ENCODE measurements at places on chromosomes 1 and 21. TPM values are rescaled to one million over a fixed set of nuclear protein-coding genes. Genes with fewer than 3 reads are reported as not detected.

CLDN14 gene
- not detected for total RNA-seq

COL6A2 gene
- 138 TPM for total RNA-seq

- DNase-seq, result no peak
Observed at GRCh38 chr1:183033205-183033604, 10.0 kb downstream of the LAMC1 start.

E2F2 gene
- 5.4 TPM for total RNA-seq

CAPN8 gene
- total RNA-seq, result not detected

GRCh38 chr1:1118011-1118875, 2.4 kb upstream of the C1orf159 start:
- no peak for DNase-seq

SERPINC1 gene
- 1.0 TPM for total RNA-seq

- DNase-seq, result no peak
Observed at GRCh38 chr1:156546267-156546666, 26.1 kb downstream of the IQGAP3 start.

GRCh38 chr1:57832612-57833011, 408.8 kb upstream of the DAB1 start:
- no peak for DNase-seq

C1orf141 gene
- not detected for total RNA-seq

- DNase-seq, result no peak
Observed at GRCh38 chr21:36297938-36298572, 21.9 kb upstream of the MORC3 start.

DNA sequence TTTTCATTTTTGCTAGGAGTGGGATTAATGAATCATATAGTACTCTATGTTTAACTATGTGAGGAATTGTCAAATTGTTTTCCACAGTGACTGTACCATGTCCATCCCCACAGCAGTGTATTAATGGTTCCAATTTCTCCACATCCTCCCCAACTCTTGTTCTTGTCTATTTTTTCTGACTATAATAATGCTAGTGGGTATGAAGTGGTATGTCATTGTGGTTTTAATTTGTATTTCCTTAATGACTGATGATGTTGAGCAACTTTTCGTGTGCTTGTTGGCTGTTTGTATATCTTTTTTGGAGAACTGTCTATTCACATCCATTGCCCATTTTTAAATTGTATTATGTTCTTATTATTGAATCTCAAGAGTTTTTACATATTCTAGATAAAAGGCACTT, 10.0 kb upstream of the KPRP start:
- DNase-seq, result no peak

DNA sequence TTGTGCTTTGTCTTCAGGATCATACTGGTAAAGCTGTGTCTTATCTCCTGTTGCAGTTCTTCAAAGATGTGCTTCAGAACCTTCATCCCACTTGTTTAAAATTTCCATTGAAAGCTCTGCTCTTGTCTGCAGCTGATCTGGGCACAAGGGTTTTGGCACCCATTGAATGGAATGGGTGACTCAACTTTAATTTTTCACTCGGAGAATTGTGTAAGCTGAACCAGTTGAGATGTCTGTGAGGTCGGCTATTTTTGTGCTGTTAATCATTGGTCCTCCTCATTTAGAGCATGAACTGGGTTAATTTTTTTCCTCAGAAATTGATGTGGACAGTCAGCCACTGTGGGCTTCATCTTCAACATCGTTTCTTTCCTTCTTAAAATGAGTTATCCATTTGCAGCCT, 252.1 kb downstream of the TM2D1 start:
- no peak for DNase-seq

GRCh38 chr1:183472488-183473216, at the start of gene SMG7:
Gene SMG7, plus strand, starts transcription at chr1:183472499. Its CDS starts 122 bp downstream, at chr1:183472621.
- no peak for DNase-seq

ABCA4 gene
- 0.16 TPM for total RNA-seq

- DNase-seq, result no peak
Observed at GRCh38 chr1:73948055-73948454, 249.9 kb downstream of the LRRIQ3 start.

HSD17B7 gene
- 32.9 TPM for total RNA-seq

RXFP4 gene
- total RNA-seq, result not detected

TRMT1L gene
- total RNA-seq, result 28.1 TPM

DNA sequence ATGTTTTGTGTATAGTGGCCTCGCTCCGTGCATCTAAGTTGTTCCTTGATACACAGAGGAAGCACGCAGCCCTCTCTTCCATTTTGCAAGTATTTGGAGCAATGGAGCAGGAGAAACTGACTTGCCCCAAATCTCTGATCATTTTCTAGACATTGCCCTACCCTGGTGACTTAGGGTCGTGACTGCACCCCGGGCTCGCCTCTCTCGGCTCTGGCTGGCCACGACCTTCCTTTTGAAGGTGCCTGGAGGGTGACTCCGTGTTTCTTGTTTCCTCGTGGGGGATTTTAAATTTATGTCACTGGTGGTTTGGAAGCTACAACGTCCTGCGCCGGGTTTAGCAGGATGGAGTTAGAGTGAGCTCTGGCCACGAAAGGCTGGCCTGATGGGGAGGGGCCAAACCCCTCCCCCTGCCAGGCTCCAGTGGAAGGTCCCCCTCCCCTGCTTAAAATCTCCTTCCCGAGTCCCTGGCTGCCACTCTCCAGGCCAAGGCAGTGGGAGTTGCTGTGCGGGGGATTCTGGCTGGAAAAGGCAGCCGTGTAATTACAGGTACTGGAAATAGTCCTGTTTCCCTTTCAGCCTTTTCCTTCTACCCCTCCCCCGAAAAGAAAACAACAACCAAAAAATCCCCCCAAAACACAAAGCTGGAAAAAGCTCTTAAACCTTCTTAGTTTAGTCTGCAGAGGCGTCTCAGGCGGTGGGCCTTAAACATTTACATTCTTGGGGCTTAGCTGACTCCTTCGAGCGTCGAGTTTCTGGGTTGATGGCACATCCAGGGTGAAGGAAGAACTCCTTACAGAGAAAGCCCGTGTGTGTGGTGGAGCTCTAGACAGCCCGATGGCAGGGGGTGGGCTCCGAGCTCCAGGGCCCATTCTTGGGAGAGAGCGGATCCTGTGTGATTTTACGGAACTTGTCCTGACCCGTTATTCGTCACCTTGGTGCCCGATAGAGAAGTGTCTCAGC, 28.1 kb downstream of the SPSB1 start:
- DNase-seq, result no peak

DNA sequence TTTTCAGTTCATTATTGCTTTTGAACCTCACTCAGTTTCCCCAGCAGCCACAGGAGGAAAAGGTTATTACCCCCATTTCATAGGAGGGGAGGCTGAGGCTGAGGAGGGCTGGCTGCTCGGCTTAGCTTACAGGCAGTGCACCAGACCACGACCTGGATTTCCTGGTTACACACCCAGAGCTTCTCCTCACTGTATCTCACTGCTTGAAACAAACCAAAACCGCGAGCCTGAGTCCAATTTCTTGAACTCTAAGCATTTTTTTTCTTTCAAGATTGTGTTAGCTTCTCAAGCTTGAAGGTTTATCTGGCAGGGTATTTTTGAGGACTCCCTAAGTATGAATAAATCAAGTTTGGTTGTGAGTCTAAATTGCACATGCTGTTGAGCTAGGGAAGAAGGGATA, 188.9 kb upstream of the EDN2 start:
- no peak for DNase-seq

DNA sequence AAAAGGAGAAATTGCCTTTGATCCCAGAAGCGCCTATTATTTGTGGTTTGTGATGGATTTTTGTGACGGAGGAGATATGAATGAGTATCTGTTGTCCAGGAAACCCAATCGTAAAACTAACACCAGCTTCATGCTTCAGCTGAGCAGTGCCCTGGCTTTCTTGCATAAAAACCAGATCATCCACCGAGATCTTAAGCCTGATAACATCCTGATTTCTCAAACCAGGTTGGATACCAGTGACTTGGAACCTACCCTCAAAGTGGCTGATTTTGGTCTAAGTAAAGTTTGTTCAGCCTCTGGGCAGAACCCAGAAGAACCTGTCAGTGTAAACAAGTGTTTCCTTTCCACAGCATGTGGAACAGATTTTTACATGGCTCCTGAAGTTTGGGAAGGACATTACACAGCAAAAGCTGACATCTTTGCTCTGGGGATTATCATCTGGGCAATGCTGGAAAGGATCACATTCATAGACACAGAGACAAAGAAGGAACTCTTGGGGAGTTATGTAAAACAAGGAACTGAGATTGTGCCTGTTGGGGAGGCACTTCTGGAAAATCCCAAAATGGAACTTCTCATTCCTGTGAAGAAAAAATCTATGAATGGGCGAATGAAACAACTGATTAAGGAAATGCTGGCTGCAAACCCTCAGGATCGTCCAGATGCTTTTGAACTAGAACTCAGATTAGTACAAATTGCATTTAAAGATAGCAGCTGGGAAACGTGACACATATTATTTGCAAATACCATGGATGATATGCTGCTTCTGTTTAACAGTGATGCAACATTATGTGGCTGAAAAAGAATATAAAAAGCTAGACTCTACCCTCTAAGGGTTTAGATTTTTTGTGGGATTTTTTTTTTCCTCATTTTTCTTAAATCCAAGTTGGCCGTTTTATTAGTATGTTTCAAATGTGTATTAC, 10.5 kb downstream of the PDIK1L start:
- no peak for DNase-seq

KIF21B gene
- 19.4 TPM for total RNA-seq

CRABP2 gene
- 186 TPM for total RNA-seq

GRCh38 chr1:79079770-79080169, 73.2 kb upstream of the ADGRL4 start:
- DNase-seq, result peak; percentile 15

DNA sequence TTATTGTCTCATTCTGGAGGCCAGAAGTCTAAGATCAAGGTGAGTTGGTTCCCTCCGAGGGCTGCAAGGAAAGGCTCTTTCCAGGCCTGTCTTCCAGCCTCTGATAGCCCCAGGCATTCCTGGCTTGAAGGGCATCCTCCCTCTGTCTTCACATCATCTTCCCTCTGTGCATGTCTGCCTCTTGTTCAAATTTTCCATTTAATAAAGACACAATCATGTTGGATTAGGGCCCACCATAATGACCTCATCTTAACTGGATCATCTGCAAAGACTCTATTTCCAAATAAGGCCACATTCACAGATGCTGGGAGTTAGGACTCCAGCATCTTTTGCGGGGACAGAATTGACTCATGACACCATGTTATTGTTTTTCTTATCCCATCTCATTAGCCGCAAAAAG, 24.5 kb downstream of the HUNK start:
- DNase-seq, result no peak

DDR2 gene
- total RNA-seq, result 0.85 TPM

DNA sequence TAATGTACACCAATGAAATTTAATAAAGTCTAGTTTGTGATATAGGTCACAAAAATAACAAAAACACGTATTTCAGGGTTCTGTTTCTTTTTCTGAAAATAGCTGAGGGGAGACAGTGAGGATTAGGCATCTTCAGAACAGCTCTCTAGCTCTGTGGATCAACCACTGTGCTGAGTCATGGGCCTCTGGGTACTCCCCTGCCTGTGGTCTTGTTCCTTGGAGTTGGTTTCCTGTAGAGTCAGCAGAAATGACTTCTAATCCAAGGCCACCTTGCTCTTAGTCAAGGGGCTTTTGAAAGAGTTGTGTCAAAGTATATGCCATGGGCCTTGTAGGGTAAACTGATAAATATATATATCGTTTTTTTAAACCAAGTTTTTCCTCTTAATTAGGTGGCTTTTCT, 141.8 kb upstream of the ZRANB2 start:
- DNase-seq, result no peak

DNA sequence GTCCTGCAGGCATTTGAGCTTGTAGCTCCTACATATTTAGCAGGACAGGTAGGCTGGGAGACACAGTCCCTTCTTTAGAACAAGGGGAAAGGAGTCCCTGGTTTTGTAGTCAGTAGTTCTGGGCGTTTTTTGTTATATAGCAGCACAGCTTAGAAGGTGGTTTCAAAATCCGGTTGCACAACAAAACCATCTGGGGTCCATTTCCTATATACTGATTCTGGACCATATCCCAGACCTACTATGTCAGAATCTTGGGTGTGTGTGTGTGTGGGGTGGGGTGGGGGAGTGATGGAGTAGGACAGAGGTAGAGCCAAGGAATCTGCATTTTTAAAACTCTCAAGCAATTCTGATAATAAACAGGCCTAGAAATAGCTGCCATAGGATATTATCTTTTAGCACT, 21.6 kb downstream of the METTL13 start:
- no peak for DNase-seq

- no peak for DNase-seq
Observed at GRCh38 chr1:176101951-176102642, 105.0 kb downstream of the COP1 start.

EPHA10 gene
- total RNA-seq, result 1.3 TPM

GRCh38 chr1:46310321-46310720, 6.8 kb downstream of the UQCRH start:
- no peak for DNase-seq

DNA sequence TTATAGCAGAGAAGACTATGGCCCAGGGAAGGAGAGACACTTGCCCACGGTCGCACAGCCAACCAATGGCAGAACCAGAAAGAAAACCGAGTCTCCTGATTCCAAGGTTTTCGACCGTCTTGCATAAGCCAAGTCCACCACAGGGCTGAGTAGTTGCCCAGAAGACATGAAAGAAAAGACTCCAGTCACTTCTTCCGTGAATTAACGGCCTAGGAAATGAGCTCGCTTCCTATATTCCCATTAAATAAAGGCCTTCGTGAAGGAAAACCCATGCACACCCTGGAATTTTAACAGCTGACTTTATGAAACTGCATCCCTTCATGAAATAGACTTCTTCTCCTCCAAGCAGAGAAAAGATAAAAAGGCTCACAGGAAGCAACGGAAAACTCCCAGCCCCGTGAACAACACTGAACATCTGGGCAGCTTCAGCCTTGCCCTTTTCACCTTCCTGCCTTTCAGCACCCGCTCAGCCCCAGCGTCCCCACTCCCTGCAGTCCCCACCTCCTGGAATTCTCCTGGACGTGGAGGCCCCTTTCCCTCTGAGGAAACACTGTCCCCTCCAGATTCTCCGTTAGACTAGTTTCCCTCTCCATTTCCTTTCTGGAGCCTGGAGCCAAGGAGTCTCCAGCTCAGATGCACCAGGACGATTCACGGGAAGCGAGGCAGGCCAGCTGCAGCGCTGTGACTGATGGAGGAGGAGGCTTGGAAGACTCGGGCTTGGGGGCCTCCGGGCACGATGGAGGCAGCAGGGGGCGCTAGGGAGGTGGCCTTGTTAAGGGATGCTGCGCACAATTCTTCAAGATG, 2.7 kb upstream of the MYOC start:
- DNase-seq, result peak; percentile 92

GPR3 gene
- total RNA-seq, result 7.8 TPM
